Mesendoderm (in vitro differentiated cells): ENCODE measurements at places on chromosomes 12 and 14.

- DNase-seq, result peak; percentile 5
Observed at GRCh38 chr12:90653040-90653439, 301.9 kb downstream of the CCER1 start.

DNA sequence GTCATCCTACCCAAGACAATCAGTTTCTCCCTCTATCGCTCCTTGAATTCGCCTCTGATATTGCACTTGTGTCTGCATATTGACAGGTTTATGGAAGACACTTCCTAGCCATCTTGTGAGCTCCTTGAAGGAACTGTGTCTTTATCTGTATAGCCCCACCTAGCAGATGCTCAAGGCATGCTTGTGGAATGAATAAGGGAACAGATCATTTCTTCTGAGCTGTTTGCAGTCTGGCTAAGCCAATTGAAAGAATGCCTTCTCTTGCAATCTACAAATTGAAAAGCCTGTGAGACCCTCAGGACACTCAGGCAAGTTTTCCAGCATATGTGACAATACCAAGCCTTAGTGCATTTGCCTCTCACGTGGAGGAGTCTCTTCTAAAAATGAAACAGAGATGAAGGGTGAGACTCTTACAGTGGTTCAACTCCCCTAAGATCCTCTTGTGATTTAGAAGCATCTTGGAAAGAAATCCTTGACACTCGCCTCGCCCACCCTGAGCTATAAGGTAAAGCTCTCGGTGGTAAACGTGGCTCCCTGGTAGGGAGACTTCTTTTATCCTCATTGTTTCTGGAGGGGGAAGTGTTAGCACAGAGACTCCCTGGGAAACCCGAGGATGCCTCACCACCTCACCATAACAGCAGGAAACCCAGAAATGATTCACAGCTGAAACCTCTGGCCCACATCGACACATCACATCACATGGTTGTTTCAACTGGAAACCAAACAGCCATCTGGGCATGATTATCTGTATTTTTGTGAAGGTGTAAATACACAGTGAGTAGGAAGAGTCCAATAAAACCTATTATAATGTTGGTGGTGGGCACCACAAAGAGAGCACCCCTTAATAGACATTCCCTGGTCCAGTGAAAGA, 112.3 kb upstream of the BCL2L14 start:
- peak; percentile 54 for DNase-seq

DNA sequence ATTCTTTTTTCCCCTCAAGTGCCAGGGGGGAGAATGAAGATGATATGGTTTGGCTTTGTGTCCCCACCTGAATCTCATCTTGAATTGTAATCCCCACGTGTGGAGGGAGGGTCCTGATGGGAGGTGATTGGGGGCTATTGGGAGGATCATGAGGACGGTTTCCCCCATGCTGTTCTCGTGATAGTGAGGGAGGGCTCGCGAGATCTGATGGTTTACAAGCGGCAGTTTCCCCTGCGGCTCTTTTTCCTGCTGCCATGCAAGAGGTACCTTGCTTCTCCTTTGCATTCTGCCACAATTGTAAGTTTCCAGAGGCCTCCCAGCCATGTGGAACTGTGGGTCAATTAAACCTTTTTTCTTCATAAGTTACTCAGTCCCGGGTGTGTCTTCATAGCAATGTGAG, 173.7 kb downstream of the CAND1 start:
- no peak for DNase-seq

GRCh38 chr14:28745176-28745575, 21.4 kb upstream of the FOXG1 start:
- DNase-seq, result no peak

- DNase-seq, result no peak
Observed at GRCh38 chr14:61202124-61202523, 79.0 kb downstream of the TMEM30B start.

DNA sequence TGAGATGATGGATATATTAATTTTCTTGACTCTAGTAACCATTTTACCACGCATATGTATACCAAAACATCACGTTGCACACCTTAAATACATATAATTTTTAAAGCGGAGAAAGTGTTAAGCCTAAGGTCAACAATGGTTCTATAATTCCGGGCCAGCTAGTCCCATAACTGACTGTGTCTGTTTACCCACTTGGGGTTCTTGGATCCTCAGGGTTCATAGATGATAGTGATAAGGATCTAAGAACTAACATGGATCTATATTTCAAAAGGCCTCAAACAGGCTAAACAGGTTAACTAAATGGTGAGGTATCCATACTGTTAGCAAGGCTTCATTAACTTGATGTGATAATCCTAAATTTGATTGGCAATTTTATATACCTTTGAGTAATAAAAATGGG, 9.8 kb downstream of the SLC38A1 start:
- no peak for DNase-seq

GRCh38 chr12:47111392-47111778, 31.6 kb upstream of the AMIGO2 start:
- no peak for DNase-seq

- DNase-seq, result peak; percentile 37
Observed at GRCh38 chr14:55794655-55795595, 214.9 kb downstream of the KTN1 start.

DNA sequence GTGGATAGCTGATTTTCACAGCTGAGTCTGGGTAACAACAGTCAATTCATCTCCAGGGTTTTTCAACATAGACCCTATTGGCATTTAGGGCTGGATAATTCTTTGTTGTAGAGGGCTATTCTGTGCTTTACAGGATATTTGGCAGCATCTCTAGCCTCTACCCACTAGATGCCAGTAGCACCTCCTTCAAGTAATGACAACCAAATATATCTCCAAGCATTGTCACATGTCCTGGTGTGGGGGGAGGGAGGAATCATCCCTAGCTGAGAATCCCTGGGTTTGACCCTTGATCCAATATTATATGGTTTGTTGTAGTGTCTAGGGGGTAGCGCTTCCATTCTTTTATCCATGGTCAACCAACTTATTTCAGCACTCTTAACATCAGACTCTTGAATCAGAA, 157.2 kb downstream of the ANO4 start:
- peak; percentile 65 for DNase-seq

GRCh38 chr14:54459106-54459505, 17.9 kb upstream of the CNIH1 start:
- no peak for DNase-seq

DNA sequence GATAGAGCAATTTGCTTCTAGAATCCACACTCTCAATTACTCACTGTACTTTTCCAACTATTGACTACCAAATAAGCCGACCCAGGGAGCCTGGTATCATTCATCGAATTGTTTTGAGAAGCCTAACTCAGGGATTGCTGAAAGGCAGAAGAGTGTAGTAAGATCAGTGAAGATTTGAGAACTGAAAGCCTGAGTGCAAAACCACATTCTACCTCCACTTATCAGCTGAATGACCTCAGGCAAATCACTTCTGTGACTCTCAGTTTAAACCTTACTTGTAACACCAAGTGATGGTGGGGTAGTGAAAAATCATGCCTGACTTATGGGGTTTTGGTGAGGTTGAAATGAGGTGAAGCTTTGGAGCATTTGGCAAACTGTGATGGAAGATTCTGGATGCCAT, 126.1 kb upstream of the MAX start:
- no peak for DNase-seq

DNA sequence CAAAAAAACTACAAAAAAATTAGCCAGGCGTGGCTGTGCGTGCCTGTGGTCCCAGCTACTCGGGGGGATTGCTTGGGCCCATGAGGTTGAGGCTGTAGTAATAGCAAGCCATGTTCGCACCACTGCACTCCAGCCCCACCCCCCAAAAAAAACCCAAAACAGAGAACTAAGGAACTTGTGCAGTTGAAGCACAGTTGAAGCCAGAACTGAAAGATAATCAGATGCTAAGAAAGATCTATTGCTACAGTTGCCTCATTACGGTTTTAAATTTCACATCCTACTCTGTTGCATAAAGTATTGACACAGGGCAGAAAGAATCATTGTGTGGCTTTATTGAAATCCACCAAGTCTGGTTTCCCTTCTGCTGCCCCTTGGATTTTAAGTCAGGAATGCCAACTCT, 3.8 kb downstream of the CS start:
- DNase-seq, result no peak

DNA sequence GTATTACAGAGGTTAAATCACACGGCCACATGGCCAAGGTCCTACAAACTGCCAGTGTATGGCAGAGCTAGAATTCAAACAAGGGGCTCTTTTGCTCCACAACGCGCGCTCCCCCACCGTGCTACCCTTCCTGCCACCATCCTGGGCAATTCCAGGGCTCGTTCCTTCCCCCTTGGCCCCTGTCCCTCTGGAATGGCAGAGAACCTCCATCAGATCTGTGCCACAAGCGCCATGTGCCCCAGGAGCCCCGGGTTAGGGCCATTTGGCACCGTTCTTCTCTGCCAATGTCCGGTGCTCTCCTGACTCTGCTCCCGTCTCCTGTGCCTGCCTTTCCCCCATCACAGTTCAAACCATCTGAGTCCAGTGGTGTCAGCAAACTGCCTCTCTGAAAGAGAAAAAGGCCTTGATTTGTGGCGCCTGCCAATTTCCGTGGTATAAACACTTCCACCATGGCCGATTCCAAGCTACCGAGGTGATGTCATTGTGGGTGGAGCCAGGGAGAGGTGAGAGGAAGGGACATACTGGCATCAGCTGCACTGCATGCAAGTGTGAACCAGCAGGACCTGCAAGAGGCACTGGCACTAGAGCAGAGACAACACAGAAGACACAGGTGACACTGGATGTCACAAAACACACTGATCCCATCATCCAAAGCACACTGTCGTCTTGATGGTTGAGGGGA, 163.1 kb downstream of the CALM1 start:
- DNase-seq, result peak; percentile 45

- no peak for DNase-seq
Observed at GRCh38 chr12:43815416-43815815, 9.3 kb upstream of the TWF1 start.

GRCh38 chr12:109597795-109598427, 24.3 kb downstream of the MVK start:
- DNase-seq, result peak; percentile 91

- no peak for DNase-seq
Observed at GRCh38 chr12:131553096-131553777, 157.7 kb upstream of the SFSWAP start.

DNA sequence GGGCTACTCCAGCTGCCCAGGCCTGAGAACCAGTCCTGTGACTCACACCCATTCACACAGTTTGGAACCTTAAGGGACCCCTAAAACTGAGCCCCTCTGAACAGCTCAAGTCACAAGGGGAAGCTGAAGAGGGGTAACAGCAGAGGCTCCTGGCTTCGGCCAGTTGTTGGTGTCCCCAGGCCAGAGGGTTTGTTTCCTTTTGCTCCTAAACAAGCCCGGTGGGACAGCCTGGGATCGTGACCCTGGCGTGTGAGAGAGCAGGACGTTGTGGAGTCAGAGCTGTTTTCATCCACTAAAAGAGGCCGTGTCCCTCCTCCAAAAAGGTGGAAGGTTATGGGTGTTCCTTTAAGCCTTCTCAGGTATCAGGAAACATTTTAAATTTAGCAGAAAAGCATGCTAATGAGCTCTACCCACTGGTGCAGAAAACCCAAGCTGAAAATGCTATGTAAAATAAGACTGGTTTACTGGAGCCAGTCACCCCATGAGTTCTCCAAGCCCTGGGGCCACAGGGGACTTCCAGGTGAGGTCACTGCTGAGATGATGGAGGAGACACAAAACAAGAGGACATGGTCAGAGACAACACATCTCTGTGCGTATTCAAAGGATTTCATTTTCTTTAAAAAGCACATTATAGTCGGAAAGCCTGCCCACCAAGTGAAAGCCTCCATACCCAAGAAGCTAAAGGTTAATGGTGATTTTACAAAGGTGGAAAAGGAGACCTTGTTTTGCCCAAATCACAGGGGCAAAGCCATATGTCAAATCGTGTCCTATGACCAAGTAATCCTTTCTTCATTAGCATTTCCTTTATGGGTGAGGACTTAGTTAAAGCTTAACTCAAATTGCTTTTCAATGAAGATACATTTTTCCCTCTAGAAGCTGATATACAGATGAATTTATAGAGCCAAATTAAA, 14.1 kb downstream of the PRKAB1 start:
- DNase-seq, result no peak

DNA sequence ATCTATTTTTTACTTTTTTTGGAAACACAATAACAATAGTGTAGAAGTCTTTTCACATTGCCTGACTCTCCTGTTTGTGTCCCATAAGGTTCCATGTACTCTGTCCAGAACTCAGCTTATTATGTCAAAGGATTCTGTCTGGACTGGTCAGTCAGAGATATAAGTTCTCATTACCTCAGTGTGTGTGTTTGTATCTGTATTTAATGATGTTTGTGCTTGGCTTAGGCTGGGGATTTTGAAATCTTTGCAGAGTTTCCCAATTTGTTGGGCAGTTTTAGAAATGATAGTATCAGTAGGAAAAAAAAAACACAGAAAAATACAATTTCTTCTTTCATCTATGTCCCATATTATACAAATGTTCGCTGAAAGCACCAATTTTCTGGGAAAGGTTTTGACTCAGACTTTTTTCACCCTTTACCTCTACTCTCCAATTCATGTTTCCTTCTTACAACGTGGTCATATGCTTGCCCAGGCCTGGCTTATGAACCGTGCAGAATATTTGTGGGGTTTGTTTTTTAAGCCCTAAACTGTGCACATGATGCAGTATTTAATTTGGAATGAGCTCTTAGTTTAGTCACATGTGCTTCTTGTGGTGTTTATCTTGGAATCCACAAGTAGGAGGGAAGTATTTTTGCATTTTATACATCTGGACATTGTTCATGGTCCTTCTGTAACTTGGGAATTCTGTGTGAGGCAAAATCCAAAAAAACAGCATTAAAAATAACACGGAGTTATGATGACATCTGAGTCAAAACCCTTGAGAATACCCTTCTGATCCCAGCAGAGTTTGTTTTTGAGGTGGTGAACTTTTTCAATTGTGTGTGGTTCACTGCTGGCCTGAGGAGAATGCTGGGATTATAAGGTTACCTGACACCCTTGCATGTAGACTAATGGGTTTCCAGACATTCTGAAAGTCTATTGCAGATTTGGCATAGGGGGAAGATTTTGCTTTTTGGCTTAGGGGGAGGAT, 121.2 kb downstream of the RAD51B start:
- no peak for DNase-seq

- peak; percentile 52 for DNase-seq
Observed at GRCh38 chr14:55438066-55438683, 2.2 kb downstream of the TBPL2 start.

- DNase-seq, result no peak
Observed at GRCh38 chr14:31763041-31763440, 201.8 kb downstream of the NUBPL start.

GRCh38 chr14:57066887-57067513, 201.7 kb downstream of the EXOC5 start:
- DNase-seq, result peak; percentile 74

- DNase-seq, result peak; percentile 78
Observed at GRCh38 chr14:103628221-103628683, 759 bp upstream of the KLC1 start.
